Sigmoid colon (tissue), 7 donors: ENCODE measurements at places on chromosomes 6 and 20. TPM values are rescaled to one million over a fixed set of nuclear protein-coding genes. Genes with fewer than 3 reads are reported as not detected.

The WFDC5 gene
- not detected for total RNA-seq

The ENPP4 gene
- 16.3 TPM for total RNA-seq

The PNLDC1 gene
- total RNA-seq, result not detected

The HEY2 gene
- total RNA-seq, result 3.9 TPM

The CST4 gene
- total RNA-seq, result not detected

The POPDC3 gene
- total RNA-seq, result 0.41 TPM

The TBXT gene
- total RNA-seq, result not detected

The UBE2C gene
- not detected for total RNA-seq

The TBX18 gene
- total RNA-seq, result 4.6 TPM

The NRSN1 gene
- 2.0 TPM for total RNA-seq

The BIRC7 gene
- total RNA-seq, result 1.2 TPM

The ID4 gene
- total RNA-seq, result 5.3 TPM

The TJAP1 gene
- 27.1 TPM for total RNA-seq

The APOM gene
- total RNA-seq, result 3.3 TPM

The MAP3K5 gene
- 8.9 TPM for total RNA-seq

The C6orf141 gene
- 6.9 TPM for total RNA-seq

The TREM1 gene
- 2.8 TPM for total RNA-seq

The CDH26 gene
- total RNA-seq, result 5.5 TPM

The KCNB1 gene
- total RNA-seq, result 20.2 TPM

The SIRPA gene
- total RNA-seq, result 21.8 TPM
